ENCODE measurements at places on chromosomes 3 and 15.

GRCh38 chr3:184884359-184885017 is 72.5 kb downstream of the VPS8 start:
- no peak for DNase-seq

- no peak for DNase-seq
Measured at GRCh38 chr15:89462198-89462912, 34.0 kb downstream of the RHCG start.

- DNase-seq = no peak
Measured at GRCh38 chr15:95469496-95470000, 861.0 kb upstream of the NR2F2 start.

- DNase-seq = peak; percentile 13
Measured at GRCh38 chr3:138835397-138835757, 649 bp upstream of the PIK3CB start.

DNA sequence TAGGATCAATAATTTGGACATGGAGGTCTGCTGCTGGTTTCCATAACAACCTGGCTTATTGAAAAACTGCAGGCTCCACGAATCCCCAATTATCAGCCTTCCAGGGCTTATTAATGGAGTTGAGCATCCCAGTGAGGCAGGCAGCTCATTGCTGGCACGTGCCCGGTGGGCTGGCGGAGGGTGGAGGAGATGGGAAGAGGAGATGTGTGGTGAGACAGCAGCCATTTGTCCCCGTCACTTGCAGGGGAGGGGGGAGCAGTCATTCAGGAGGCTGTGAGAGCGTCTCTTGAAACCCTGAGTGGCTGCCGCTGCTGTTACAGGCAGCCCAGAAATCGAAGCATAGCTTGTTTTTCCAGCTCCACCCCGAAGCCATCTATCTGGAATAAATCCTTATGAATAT is 70.6 kb downstream of the GAP43 start:
- no peak for DNase-seq
